Daoy (cell line): ENCODE measurements at places on chromosomes 3 and 15. TPM values are rescaled to one million over a fixed set of nuclear protein-coding genes. Genes with fewer than 3 reads are reported as not detected.

The HDAC11 gene
- total RNA-seq: 1.9 and 7.1 TPM in 2 replicates

The CISH gene
- 0.46 TPM in 1 of 2 replicates, not detected in the other for total RNA-seq

The ECE2 gene
- total RNA-seq: not detected in 2 replicates

The LRRC31 gene
- not detected in 2 replicates for total RNA-seq

The CPLX3 gene
- not detected in 2 replicates for total RNA-seq

The TLR9 gene
- total RNA-seq: not detected in 2 replicates

The SLC15A2 gene
- 0.15 and 0.17 TPM in 2 replicates for total RNA-seq

The SLC28A2 gene
- not detected in 2 replicates for total RNA-seq

The TM6SF1 gene
- 1.1 and 3.6 TPM in 2 replicates for total RNA-seq

GRCh38 chr3:138078901-138079344 lies 36.5 kb downstream of the DZIP1L start:
- peak; percentile 95 for DNase-seq

- no peak for DNase-seq
Measured at GRCh38 chr3:39651993-39652739, 157.2 kb upstream of the MYRIP start.

- no peak for DNase-seq
Measured at GRCh38 chr3:143613226-143613625, 235.0 kb downstream of the SLC9A9 start.

- no peak for DNase-seq
Measured at GRCh38 chr3:192843723-192844485, 73.8 kb downstream of the MB21D2 start.

DNA sequence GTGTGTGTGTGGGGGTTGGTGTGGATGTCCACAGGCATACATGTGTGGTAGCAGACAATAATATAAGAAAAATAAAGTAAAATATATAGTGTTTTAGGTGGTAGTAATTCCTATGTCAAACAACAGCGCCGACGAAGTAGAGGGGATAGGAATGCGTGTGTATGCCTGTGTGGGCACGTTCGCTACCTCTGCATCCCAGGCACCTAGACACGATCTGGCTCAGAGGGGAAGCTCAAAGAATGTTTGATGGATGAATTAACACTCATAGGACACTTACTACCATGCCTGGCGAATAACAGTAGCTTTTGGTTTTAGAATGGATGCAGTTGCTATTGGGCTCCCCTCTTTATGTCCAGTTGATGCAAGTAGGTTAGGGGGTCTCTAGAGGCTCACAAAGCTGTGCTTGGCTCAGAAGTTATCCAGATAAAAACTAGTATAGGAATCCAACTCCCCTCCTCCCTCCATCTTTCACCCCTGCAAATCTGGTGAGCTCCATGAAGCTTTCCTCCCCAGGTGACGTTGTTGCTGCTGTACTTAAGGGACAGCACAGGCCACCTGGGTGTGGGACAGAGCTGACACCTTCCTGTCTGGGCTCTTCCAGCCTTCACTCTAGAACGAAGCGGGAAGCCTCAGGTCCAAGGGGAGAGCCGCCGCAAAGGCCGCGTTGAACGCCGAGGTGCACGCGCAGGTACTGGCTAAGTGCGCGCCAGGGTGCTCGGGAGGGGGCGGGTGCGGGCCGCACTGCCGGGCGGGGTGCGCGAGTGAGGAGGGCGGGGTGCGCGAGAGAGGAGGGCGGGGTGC lies 192.6 kb upstream of the LYSMD4 start:
- DNase-seq: peak; percentile 24

GRCh38 chr3:56928379-56929068 lies 126.8 kb upstream of the ARHGEF3 start:
- DNase-seq: peak; percentile 26

DNA sequence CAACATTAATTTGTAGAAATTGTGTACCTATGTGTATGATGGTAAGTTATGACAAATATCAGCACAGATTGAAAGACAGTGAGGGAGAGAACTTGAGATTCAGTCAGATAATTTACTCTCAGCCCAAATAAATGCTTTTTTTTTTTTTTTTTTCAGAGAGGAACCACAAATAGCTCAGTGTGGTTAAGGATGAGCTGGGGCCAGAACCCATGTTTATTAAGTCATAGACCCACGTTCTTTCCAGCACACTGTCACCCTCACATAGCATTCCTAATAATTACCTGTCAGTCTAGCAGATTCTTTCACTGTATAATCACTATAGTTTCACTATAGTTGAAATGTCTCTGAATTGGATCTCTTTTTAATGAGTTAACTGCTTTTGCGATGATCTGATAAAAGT lies 246.1 kb downstream of the ZIC1 start:
- peak; percentile 22 for DNase-seq

DNA sequence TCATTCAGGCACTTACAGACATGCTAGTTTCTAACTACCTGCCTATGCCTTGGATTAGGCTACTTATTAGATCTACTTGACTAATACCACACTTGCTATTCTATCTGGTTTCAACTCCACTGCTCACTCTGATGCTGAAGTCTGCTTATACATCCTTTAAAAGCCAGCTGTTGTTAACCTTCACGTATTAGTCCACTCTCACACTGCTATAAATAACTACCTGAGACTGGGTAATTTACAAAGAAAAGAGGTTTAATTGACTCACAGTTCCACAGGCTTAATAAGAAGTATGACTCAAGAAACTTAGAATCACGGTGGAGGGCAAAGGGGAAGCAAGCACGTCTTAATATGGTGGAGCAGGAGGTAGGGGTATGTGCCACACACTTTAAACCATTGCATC lies 47.7 kb upstream of the ANKRD28 start:
- DNase-seq: no peak
